ENCODE measurements at places on chromosomes 16 and 17.

DNA sequence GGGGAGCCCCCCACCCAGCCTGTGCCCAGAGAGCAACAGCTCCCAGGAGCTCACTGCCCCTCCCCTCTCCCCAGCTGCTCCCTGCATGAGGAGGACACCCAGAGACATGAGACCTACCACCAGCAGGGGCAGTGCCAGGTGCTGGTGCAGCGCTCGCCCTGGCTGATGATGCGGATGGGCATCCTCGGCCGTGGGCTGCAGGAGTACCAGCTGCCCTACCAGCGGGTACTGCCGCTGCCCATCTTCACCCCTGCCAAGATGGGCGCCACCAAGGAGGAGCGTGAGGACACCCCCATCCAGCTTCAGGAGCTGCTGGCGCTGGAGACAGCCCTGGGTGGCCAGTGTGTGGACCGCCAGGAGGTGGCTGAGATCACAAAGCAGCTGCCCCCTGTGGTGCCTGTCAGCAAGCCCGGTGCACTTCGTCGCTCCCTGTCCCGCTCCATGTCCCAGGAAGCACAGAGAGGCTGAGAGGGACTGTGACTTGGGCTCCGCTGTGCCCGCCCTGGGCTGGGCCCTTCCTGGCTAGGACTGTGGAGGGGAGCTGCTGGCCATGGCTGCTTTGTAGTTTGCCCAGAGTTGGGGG, 584 bp downstream of the TCAP start:
- no peak for DNase-seq

DNA sequence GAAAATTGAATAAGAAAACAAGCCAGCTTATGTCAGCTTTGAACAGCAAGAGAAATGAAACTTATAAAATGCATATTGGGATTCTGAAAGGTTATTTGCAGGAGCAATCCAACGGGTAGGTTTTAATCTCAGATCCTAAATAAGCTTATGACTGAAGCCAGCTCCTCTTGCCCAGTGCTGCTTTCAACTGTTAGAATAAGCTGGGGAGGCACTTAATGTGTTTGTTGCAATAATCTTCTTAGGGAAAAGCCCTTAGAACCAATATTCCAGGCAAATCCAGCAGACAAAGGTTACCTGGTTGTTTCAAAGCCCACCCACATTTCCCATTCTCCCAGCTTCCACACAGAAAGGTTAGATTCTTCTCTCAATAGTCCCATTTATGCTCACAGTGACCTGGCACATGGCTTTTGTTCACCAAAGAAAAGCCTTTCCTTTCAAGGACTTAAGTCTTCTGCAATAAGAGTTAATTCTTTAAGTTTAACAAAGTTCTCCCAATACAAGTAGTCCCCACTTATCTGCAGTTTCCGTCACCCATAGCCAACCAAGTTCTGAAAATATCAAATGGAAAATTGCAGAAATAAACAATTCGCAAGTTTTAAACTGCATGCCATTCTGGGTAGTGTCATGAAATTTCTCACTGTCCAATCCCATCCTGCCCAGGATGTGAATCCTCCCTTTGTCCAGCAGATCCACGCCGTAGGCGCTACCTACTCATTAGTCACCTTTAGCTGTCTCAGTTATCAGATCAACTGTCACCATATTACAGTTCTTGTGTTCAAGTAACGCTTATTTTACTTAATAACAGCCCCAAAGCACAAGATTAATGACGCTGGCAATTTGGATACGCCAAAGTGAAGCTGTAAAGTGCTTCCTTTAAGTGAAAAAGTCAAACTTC, 5.9 kb downstream of the TEX2 start:
- no peak for DNase-seq

DNA sequence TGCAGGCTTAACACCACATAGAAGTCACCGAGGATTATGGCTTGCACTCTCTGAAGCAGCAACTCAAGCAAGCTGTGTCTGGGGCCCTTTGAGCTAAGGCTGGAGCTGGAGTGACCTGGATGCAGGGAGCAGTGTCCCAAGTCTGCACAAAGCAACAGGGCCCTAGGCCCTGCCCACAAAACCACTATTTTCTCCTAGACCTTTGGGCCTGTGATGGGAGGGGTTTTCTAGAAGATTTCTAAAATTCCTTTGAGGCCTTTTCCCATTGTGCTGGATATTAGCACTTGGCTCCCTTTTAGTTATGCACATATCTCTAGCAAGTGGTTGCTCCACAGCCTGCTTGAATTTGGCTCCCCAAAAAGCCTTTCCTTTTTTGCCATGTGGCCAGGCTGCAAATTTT, 44.5 kb downstream of the KCNJ16 start:
- no peak for DNase-seq

GRCh38 chr16:67299269-67299668, 19.9 kb downstream of the PLEKHG4 start:
- no peak for DNase-seq

GRCh38 chr17:44376124-44376523, 12.5 kb upstream of the FAM171A2 start:
- no peak for DNase-seq

GRCh38 chr17:69271023-69271422, 42.4 kb upstream of the ABCA10 start:
- DNase-seq, result no peak

- no peak for DNase-seq
Observed at GRCh38 chr17:15492791-15493692, 25.6 kb upstream of the CDRT4 start.

- peak; percentile 79 for DNase-seq
Observed at GRCh38 chr17:43917348-43918025, 10.2 kb upstream of the MPP2 start.

- DNase-seq, result peak; percentile 43
Observed at GRCh38 chr17:64326420-64327054, 63.5 kb upstream of the TEX2 start.

GRCh38 chr17:48754500-48755261, 26.1 kb upstream of the HOXB13 start:
- DNase-seq, result no peak

DNA sequence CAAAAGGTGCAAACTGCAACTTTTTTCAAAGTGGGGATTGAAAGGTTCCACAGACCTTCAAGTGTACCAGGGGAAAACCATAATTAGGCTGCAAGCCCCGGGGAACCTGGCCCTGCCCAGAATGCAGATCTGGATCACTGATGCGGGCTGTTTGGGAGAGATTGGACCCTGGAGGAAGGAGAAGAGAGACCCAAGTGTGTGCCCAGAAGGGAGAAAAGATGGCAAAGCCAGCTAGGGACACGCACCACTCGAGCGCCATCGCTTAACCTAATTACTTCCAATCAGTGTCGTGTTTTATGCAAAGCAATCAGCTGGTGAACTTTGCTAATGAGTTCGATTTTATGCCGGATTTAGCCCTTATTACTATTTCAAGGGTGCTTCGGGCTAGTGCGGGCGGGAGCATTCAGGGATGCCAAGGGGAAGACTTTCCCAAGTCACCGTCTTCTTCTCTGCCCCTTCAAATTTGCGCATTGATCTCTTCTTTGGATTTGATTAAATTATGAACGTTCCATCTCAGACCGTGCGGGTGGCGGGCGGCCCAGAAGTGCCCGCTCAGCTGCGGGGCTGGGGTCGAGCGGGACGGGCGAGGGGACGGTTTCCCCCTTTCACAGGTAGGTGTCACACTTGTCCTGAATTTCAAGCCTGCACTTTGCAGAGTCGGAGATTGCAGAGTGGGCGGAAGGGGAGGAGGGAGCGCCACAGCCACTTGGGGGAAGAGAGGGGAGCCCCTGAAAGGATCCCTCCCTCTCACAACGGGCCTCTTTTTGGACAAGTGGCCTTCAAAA, 4.0 kb downstream of the IRX5 start:
- DNase-seq, result no peak

DNA sequence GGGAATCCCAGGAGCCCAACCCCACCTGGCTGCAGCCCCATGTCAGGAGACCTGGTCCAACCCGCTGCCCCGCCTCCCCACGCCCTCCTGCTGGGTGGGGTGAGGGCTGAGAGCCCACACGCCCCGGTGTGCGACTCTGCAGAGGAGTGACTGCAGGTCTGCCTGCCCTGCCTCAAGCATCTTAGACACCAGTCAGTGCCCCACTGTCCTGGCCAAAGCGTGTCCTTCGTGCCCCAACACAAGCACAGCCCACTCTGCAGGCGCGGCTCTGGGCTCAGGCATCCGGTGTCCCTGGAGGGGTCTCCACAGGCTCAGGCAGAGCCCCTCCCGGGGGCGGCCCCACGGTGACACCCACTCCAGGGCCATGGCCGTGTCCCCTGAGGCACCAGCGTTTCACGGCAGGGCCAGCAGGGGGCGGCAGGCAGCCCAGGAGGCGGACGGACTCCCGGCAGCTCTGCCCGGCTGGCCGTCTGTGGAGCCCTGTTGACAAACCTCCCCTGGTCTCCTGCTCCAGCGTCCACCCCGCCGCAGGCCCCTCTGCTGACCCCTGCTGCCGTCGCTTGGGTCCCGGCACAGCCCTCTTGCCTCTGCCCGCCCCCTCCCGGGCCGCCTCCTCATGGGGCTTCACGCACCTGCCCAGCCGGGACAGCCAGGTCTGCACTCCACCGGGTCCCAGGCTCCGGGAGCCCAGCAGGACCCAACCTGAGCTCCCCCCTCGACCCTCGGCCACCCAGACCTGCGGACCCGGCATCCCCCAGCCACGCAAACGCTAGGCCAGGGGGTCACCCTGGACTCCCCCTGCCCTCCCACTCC, 8.6 kb upstream of the UBE2I start:
- DNase-seq, result peak; percentile 71

DNA sequence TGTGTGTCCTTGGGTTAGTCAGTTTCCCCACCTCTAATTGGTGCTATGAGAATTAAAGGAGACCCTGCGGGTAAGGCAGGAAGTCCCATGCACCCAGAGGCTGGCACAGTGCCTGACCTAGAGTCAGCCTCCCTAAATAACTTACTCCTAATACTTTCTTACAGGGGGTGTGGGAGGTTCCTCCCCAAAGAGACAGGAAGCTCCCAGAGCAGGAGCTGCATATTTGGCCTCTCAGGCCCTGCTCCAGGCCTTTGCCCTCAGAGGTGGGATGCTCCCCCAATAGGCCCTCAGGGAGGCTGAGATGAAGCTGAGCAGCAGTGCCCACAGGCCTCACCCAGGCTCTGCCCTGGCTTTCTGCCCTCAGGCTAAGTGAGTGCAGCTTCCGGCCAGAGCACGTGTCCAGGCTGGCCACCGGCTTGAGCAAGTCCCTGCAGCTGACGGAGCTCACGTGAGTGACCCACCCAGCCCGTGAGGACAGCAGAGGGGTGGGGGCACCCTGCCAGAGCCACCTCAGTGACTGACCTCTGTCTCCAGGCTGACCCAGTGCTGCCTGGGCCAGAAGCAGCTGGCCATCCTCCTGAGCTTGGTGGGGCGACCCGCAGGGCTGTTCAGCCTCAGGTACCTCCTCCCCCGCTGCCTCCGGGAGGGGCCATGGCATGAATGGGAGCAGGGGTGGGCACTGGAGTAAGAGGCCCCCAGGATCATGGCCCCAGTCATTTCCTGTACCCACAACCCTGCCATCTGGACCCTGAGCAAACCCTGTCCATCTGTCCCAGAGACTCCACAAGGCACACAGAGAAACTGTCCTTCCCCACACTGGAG, 31.1 kb upstream of the CPNE2 start:
- no peak for DNase-seq

DNA sequence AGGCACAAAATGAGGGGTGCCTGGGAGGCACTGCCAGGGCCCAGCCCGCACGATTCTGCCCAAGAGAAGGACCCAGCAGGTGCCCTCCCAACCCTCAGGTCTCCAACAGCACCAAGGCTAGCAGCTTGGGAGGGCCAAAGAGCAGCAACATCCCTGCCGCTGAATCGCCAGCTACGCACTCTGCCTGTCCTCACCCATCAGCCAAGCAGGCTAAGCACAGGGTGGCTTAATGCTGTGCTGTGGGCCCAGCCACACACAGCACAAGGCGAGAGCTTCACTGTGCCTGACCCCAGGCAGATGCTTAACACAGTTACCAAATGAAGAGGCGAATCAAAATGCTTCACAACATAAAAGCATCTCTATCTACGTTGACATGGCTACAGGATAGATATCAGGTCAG, 10.6 kb upstream of the MRPL38 start:
- no peak for DNase-seq

DNA sequence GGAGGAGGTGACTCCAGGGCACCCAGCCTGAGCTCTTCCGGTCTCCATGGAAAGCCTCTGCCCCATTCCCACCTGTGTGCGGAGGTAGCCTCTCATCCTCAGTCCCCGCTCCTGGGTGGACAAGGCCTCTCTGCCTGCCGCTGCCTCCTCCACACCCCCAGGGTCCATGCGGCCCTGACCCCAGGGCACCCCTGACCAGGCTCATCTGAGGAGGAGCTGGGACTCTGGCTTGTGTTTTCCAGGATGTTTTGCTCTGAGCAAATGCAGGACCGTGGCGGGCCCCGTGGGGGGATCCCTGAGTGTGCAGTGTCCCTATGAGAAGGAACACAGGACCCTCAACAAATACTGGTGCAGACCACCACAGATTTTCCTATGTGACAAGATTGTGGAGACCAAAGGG, 6.9 kb downstream of the CD300A start:
- no peak for DNase-seq

DNA sequence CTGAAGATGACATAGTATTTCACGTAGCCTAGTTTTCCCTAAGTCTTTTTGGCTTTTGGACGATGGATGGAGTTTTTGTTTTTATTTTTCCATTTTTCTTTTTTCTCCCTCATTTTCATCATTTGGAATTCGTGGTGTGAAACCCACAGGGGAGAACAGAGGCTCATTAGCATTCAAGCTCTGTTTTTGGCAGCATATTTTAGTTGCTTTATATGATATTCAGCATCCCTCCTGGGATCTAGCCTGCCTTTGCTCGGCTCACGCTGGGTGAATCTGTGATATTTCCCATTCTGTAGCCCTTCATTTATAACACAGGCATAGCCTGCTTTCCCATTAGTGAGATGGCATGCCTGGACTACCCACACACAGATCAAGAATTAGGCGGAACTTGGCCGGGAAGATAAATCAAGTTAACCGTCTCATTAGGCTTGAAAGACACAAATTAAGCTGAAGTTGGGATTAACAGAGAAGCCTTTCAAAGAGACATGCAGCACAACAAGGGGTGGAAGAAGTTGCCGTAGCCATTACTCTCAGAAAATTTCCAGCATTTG, 20.1 kb upstream of the CLEC19A start:
- DNase-seq, result no peak

GRCh38 chr17:57649731-57650484, 95.2 kb downstream of the CCDC182 start:
- no peak for DNase-seq

DNA sequence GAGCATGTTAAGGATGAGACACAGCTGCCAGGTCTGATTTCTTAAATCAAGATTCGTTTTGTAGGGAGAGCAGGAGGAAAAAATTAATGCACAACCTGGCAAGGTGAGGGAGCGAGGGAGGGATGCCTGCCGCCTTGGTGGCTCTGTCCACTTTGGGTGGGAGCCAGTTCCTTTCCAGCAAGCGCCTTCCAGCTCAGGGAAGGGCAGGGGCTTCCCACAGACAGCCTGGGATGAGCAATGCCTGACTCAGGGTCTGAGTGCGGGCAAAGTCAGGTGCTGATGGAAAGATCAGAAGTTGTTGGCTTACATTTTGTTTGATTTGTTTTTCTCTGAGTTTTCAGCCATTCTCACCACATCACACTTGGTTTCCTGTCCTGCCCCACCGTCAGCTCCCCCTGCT, 220.7 kb downstream of the ENGASE start:
- DNase-seq, result no peak

GRCh38 chr17:58661499-58661898, 30.3 kb downstream of the TEX14 start:
- DNase-seq, result no peak

GRCh38 chr17:32693194-32693897, 183.6 kb downstream of the MYO1D start:
- no peak for DNase-seq

- no peak for DNase-seq
Observed at GRCh38 chr17:7830616-7831015, 3.4 kb upstream of the KDM6B start.

All from GM12865 (cell line).